ENCODE measurements at places on chromosomes 4 and X. TPM values are rescaled to one million over a fixed set of nuclear protein-coding genes. Genes with fewer than 3 reads are reported as not detected.

The BEX2 gene
- 34.2 TPM for total RNA-seq

The PTTG2 gene
- not detected for total RNA-seq

The FOXR2 gene
- not detected for total RNA-seq

GRCh38 chr4:21768349-21769310 is 179.9 kb downstream of the KCNIP4 start:
- H3K36me3 ChIP-seq = peaks cover 9% of the 10 kb centered on the region
- no peaks in the 10 kb centered on the region for H3K4me1 ChIP-seq
- no peak for DNase-seq
- H3K4me3 ChIP-seq = no peak overlapping the region

- DNase-seq = peak; percentile 43
- no peaks in the 10 kb centered on the region for H3K27me3 ChIP-seq
- no peak overlapping the region for H3K4me3 ChIP-seq
- H3K36me3 ChIP-seq = peaks cover 4% of the 10 kb centered on the region
- H3K4me1 ChIP-seq = no peaks in the 10 kb centered on the region
Measured at GRCh38 chr4:77877771-77878565, 15.3 kb downstream of the MRPL1 start.

DNA sequence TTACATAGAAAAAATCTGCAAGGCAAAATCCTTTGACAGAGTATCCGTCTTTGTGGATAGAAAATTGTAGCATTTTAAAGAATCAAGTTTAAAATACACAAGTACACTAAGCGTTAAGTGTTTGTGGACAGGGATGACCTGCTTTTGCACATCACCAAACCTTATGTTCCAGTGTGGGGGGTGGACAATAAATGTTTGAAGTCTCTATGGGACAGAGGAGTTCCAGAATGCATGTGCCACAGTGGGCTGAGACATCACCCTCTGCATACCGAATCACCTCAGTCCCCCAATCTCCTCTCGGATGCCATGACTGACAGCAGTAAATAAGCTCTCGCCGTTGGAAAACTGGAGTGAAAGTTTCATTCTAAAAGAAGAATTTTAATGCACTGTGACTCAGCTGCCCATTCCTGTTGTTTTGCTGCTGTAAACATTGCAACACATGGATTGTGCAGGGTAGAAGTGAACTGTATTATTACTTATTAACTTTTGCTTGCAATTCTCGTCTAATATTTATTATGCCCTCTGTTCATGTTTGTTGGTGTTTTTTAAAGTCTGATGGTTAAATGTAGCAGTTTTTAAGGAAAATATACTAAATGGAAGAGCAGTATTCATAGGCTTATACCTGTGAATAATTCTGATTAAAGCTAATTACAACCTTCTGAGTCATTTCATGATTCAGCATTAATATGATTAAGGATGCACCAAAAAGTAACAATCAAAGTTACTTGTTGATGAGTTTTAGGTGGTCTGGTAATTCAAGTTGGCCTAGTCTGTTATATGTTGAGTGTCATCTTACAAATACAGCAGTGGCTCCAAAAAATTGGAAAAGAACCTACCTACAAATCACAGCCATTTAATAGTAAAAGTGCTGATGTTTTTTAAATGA is 24.0 kb downstream of the CDKN2AIP start:
- no peak for DNase-seq
- H3K36me3 ChIP-seq = peaks cover 15% of the 10 kb centered on the region
- H3K4me3 ChIP-seq = no peak overlapping the region
- no peak overlapping the region for H3K27ac ChIP-seq
- no peaks in the 10 kb centered on the region for H3K27me3 ChIP-seq

DNA sequence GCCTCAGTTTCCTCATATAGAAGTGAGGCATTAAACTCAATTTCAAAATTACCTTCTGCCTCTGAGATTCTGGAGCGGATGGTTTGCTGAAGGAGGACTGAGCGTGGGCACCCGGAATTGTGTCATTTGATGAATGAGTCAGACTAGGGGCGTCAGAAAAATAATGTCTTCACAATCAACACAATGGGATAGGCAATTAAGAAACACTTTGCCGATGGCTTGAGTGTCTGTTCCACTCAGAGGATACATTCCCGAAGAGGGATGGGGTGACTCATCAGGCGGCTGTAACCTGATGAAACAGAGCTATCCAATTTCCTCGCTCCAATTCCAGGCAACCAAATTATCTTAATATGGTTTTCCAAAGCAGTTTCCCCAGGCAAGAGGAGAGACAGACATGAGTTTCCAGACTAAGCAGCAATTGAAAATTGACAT is 1.2 kb upstream of the CHRNA9 start:
- no peak overlapping the region for H3K27ac ChIP-seq
- H3K36me3 ChIP-seq = no peaks in the 10 kb centered on the region
- no peak for DNase-seq
- H3K4me3 ChIP-seq = no peak overlapping the region

DNA sequence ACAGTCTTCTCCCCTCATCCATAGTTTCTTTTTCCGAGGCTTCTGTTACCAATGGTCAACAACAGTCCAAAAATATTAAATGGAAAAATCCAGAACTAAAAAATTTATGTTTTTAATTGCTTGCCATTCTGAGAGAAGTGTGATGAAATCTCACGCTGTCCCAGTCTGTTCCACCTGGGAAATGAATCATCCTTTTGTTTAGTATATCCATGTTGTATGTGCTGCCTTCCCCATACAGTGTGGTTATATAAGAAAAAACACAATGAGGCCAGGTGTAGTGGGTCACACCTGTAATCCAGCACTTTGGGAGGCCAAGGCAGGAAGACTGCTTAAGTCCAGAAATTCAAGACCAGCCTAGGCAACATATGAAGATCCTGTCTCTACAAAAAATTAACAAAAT is 161.6 kb downstream of the CHIC2 start:
- peaks cover 5% of the 10 kb centered on the region for H3K4me1 ChIP-seq
- H3K27ac ChIP-seq = no peak overlapping the region
- no peak overlapping the region for H3K4me3 ChIP-seq
- no peak for DNase-seq
- H3K36me3 ChIP-seq = no peaks in the 10 kb centered on the region

GRCh38 chrX:30027636-30028035 is 187.7 kb upstream of the MAGEB2 start:
- H3K27me3 ChIP-seq = no peaks in the 10 kb centered on the region
- no peak overlapping the region for H3K4me3 ChIP-seq
- H3K27ac ChIP-seq = no peak overlapping the region
- H3K4me1 ChIP-seq = no peaks in the 10 kb centered on the region
- DNase-seq = no peak
- peaks cover 14% of the 10 kb centered on the region for H3K36me3 ChIP-seq

DNA sequence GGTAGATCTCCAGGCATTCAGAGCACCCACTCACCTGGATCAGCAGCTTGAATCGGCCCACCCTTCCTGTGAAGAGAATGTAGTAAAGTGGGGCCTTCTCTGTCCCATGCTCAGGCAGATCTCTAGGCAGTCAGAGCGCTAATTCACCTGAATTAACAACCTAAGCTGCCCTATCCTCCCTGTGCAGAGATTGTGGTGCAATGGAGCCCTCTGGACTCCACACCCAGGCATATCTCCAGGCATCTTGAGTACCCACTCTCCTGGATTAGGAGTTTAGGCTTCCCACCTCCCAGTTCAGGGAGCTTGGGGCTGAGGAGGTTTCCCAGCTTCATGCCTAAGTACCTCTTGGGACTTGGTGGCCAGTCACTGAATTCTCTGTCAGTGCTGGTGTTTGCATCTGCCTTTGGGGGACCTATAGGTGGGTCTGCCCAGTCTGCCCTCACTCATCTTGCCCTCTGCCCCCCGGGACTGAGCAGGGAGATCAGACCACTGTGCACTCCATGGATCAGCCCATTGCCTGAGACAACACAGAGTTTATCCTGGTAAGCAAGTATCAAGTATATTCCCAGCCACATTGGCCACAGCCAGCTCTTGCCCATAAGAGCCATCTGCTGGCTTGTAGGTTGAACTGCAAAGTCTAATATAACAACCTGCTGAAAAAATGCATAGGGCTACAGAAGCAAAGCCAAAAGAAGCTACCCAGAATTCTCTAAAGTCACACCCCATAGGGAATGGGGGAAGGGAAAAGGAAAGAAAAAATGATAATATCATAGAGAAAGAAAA is 372.9 kb downstream of the KLHL13 start:
- H3K4me1 ChIP-seq = no peaks in the 10 kb centered on the region
- no peaks in the 10 kb centered on the region for H3K27me3 ChIP-seq
- H3K36me3 ChIP-seq = peaks cover 6% of the 10 kb centered on the region
- peak; percentile 34 for DNase-seq
- H3K4me3 ChIP-seq = no peak overlapping the region
- no peak overlapping the region for H3K27ac ChIP-seq

GRCh38 chr4:153018684-153019083 is 82.6 kb downstream of the FHDC1 start:
- H3K4me3 ChIP-seq = no peak overlapping the region
- H3K27me3 ChIP-seq = no peaks in the 10 kb centered on the region
- no peaks in the 10 kb centered on the region for H3K4me1 ChIP-seq
- no peak overlapping the region for H3K27ac ChIP-seq

- H3K27ac ChIP-seq = no peak overlapping the region
- H3K4me3 ChIP-seq = no peak overlapping the region
- no peak for DNase-seq
- no peaks in the 10 kb centered on the region for H3K27me3 ChIP-seq
- H3K36me3 ChIP-seq = no peaks in the 10 kb centered on the region
Measured at GRCh38 chr4:95167805-95168204, 381.0 kb downstream of the UNC5C start.

DNA sequence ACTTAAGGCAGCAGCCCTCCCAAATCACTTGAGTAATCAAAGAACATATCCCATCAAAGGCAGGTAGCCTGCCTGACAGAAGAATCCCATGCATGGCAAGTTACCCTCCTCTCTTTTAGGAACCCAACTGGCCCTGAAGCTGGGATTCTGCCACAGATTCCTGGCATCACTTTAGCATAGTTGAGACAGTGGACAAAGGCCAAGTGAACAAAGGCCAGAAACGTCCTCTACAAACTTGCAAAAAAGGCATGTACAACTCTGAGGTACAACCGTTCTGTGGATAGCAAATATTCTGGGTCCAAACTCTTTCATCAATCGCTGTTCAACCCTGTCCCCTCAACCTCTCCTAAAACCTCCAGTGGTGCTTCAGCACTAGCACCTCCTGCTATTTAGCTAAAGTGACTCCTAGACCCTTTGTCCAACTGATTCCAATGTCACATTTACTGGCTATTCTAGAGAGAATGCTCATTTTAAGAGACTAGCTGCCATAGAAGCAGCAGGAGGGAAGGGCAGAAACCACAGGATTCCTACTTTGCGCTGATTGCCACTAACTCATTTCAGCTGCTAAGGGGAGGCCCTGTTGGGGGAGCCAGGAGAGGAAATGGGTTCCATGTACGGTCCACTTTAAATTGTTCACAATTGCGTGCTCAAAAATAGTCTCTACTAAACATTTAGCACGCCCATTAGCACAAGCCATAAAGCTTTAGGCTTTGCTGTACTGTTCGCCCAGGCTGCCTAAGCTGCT is 105.9 kb downstream of the SHROOM4 start:
- no peak for DNase-seq
- peaks cover 8% of the 10 kb centered on the region for H3K4me1 ChIP-seq
- H3K27ac ChIP-seq = no peak overlapping the region
- no peaks in the 10 kb centered on the region for H3K27me3 ChIP-seq
- H3K36me3 ChIP-seq = peaks cover 4% of the 10 kb centered on the region

DNA sequence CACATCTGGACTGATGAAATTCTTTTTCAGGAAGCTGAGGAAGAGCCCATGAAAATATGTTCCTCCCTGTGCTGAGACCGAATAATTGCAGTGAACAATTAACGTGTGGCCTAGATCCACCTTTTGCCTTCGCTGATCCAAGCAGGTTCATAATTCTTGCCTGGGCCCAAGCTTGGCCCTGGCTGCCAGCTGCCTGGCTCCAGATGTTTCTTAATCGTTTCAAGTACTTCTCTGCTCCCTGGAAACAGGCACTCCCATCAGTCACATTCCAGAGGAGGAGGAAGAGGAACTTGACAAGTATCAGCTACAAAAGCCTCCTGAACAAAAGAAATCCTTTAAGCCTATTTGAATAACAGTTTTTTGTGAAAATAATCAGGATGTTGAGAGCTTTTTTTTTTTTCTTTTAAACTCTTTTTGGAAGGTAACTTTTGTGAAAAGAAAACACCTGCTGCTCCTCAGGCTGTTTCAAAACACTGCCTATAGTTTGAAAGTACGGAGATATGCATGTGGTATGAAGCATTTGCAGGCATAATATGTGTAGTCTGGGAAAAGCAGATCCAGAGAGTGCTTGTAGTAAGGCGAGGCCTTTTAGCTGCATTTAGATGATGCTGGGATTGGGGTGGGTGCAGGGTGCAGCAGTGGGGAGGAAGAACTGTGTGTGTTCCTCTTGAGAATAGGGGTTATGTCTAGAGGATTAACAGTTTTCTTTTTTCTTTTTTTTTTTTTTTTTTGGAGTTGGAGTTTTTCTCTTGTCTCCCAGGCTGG is 154.4 kb downstream of the PTTG2 start:
- H3K36me3 ChIP-seq = peaks cover 21% of the 10 kb centered on the region
- peak; percentile 57 for DNase-seq
- H3K27ac ChIP-seq = peak overlapping the region; percentile 60

DNA sequence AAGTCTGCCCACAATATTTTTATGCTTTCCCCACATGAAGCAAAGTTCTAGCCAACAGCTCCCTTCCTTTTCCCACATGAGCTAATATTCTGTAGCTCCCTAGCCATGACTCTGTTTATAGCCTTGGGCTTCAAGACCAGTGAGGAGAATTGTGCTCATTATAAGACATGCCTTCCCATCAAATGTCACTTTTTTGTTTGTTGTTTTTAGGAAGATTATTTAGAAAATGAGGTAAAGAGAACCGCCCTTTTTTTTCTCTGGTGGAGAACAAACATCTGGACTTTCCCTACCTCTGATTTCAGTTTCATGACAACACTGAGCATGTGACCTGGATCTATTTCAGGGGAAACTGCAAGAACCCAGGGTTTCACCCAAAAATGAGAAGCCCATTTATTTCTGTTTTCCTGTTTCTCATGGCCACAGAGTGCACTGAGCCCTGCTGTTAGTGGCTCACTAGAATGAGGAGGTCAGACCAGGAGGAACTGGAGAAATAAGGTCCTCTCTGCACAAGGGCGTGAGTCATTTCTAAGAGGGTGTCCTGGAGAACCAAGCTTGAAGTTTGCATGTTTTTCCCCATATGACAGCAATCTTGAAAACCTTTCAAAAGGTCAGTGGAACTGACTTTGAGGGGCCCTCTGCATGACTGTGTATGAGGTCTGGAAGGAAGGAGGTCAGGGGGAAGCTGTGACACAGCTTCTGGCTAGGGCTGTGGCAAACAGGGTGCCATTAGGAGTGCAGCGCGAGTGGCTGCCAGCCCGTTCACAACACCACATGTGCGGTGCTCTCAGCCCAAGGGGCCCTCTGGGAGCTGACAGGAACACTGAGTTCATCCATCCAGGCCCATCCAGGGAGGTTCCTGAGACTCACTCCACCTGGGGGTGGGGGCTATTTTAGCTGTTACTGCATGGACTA is 55.2 kb downstream of the CHST7 start:
- H3K27me3 ChIP-seq = no peaks in the 10 kb centered on the region
- H3K4me1 ChIP-seq = peaks cover 4% of the 10 kb centered on the region
- H3K27ac ChIP-seq = no peak overlapping the region
- DNase-seq = no peak
- H3K4me3 ChIP-seq = no peak overlapping the region

- H3K27ac ChIP-seq = no peak overlapping the region
Measured at GRCh38 chr4:180054291-180054690, 2188.9 kb upstream of the TENM3 start.

Measured in H9 (cell line).